ENCODE measurements at places on chromosomes 13 and 19. TPM values are rescaled to one million over a fixed set of nuclear protein-coding genes. Genes with fewer than 3 reads are reported as not detected.

CGB8 gene
- polyA plus RNA-seq: not detected

MBD3L2 gene
- 0.33 TPM for polyA plus RNA-seq

GRCh38 chr19:5594521-5594950, 26.8 kb upstream of the TINCR start:
- H3K36me3 ChIP-seq: peaks cover 93% of the 10 kb centered on the region
- no peaks in the 10 kb centered on the region for H3K27me3 ChIP-seq
- peak overlapping the region; percentile 76 for H3K27ac ChIP-seq
- no peak overlapping the region for H3K4me3 ChIP-seq
- H3K4me1 ChIP-seq: peaks cover 12% of the 10 kb centered on the region

GRCh38 chr19:53007606-53008005, 6.1 kb upstream of the ERVV-1 start:
- H3K27ac ChIP-seq: no peak overlapping the region
- no peak overlapping the region for H3K4me3 ChIP-seq
- H3K4me1 ChIP-seq: no peaks in the 10 kb centered on the region
- no peaks in the 10 kb centered on the region for H3K36me3 ChIP-seq

DNA sequence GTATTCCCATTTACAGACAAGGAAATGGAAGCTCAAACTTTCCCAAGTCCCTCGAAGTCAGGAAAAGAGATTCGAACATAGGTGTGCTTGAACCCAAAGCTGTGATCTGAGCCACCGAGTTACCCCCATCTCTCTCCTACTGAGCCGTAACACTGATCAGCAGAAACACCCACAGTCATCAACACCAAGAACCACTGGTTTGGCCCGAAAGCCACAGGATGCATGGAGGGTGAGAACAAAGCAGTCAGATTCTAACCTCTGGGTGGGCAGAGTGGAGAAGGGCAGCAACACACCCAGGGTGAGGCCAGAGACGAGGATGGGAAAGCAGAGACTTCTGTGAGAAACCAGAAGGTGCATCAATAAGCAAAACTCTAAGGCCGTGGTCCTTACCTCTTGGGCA, 27.7 kb upstream of the POU2F2 start:
- no peak overlapping the region for H3K27ac ChIP-seq
- H3K4me1 ChIP-seq: no peaks in the 10 kb centered on the region
- no peak for DNase-seq
- no peaks in the 10 kb centered on the region for H3K36me3 ChIP-seq

DNA sequence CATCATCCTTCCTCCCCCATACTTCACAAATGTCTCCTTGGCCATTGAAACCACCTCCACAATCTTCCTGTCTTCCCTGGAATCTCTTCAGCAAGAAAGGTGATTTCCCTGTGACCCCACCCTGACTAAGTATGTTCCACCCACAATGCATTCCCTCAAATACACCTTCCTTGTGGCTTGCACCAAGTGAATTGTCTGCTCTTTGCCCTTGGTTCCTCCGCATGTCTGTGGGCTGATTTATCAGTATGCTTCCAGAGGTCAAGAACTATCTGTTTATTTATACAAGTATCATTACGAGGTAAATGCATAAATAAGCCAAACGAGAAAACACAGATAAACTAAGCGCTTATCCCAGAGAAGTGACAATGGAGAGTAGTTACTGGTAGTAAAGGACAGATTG, 45.4 kb upstream of the POMP start:
- peak; percentile 87 for DNase-seq
- H3K36me3 ChIP-seq: no peaks in the 10 kb centered on the region
- H3K27ac ChIP-seq: peak overlapping the region; percentile 77
